Muscle of leg (tissue), 16 donors: ENCODE measurements at places on chromosomes 1 and 21. TPM values are rescaled to one million over a fixed set of nuclear protein-coding genes. Genes with fewer than 3 reads are reported as not detected.

ZBTB8B gene
- total RNA-seq = 0.13 TPM

FAM72C gene
- 0.31 TPM for total RNA-seq

CELA3A gene
- not detected for total RNA-seq

DNA sequence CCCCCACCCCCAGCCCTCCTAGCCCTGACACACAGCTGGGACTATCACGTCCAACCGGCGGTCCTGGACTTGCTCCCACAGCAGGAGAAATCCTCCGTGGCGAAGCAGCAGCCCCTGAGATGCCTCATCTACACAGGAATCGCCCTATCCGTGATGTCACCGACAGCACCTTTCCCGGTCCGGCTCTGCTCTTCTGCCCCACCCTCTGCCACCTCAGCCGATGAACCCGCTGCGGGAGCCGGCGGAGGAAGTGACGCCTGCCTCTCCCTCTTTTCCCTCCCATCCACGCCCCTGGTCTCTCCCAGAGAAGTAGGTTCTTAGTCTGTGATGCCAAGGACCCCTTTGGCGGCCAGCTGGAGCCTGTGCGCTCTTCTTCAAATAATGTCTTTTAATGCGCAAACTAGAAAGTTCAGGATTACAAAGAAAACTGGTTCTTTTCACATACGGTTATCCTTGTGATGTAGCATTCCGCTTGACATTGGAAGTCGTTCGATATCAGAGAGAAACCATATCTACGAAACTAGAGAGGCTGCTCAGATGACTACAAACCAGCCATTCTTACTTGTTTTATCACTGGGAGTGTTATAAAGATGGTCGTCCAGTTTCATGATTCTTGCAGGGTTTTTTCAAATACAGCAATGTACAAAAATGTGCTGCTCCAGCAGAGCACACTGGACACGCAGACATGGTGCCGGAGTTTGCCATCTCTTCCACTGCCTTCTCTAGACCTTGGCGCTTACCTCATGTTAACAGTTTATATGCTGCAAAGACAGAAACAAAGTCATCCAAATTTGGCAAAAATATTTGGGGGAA is 120.3 kb downstream of the PPIAL4G start:
- no peak for DNase-seq
- no peak overlapping the region for H3K27ac ChIP-seq
- no peaks in the 10 kb centered on the region for H3K36me3 ChIP-seq

DNA sequence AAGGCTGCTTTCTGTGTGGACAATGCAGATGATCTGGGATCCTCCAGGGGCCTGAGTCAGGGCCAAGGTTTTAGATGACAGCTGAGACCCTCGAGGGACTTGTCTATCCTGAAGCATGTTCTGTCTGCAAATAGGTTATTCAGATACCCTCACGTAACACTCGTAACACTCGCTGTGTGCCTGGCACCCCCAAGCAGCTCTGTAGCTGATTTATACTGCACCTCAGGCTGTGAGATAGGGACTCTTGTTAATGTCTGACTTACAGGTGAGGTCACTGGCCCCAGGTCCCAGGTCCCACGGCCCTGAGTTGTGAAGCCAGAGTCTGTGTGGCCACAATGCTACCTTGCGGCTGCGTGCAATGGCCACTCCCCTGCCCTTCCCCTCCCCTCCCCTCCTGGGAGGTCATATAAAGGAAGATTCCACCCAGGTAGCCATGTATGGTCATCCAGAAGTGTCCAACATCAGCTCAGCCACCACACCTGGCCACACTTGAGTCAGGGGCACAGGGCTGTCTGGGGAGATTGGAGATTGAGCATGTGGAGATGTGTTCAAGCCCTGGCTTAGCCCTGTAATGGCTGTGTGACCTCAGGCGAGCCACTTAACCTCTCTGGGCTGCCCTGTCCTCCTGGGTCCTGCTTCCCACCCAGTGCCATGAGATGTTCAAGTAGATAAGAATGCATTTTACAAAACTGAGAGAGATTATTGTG is 687.7 kb downstream of the MATN1 start:
- H3K4me3 ChIP-seq = no peak overlapping the region
- H3K27me3 ChIP-seq = no peaks in the 10 kb centered on the region
- no peak for DNase-seq
- no peaks in the 10 kb centered on the region for H3K36me3 ChIP-seq
- no peak overlapping the region for H3K27ac ChIP-seq

RGS18 gene
- 1.1 TPM for total RNA-seq

DNA sequence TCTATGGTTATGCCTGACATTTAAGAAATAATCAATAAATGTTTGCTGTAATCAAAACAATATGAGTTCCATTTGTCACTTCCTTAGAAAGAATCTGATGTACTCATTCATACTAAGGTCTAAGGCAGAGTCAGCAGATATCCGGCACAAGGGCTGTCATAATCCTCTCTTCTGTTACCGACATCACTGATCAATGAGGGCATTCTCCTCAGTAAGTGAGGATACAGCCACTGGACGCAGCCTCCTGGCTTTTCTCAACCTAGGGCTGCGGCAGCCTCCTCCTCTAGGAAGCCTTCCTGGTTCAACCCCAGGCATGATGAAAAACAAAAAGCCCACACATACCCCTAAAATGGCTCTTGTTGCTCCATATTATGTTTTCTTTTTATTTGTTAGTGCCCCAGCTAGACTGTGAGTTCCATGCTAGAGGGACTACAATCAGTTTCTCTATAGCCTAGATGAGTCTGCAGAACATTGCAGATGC is 40.7 kb upstream of the TENT5C start:
- no peak for DNase-seq
- no peaks in the 10 kb centered on the region for H3K36me3 ChIP-seq
- H3K4me1 ChIP-seq = peaks cover 2% of the 10 kb centered on the region
- H3K4me3 ChIP-seq = no peak overlapping the region
- H3K27ac ChIP-seq = no peak overlapping the region

- peaks cover 3% of the 10 kb centered on the region for H3K36me3 ChIP-seq
- peaks cover 13% of the 10 kb centered on the region for H3K4me1 ChIP-seq
- H3K4me3 ChIP-seq = peak overlapping the region; percentile 72
- no peaks in the 10 kb centered on the region for H3K27me3 ChIP-seq
Measured at GRCh38 chr1:10431070-10431730, 967 bp downstream of the CENPS start.

OPRD1 gene
- total RNA-seq = 0.27 TPM

GRCh38 chr1:116569776-116570357 is 959 bp downstream of the CD58 start:
- DNase-seq = peak; percentile 57
- peaks cover 21% of the 10 kb centered on the region for H3K4me1 ChIP-seq
- H3K27ac ChIP-seq = peak overlapping the region; percentile 77

DNA sequence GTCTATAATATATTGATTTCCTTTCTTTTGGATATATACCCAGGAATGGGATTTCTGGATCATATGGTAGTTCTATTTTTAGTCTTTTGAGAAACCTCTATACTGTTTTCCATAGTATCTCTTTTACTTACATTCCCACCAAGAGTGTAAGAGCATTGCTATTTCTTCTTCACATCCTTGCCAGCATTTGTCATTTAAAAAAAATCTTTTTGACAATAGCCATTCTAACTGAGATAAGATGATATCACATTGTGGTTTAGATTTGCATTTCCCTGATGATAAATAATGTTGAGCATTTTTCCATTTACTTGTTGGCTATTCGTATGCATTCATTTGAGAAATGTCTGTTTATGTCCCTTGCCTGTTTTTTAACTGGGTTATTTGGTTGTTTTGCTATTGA is 467.4 kb downstream of the COL11A1 start:
- H3K4me3 ChIP-seq = no peak overlapping the region
- no peaks in the 10 kb centered on the region for H3K4me1 ChIP-seq
- H3K27ac ChIP-seq = no peak overlapping the region
- no peaks in the 10 kb centered on the region for H3K27me3 ChIP-seq

DNA sequence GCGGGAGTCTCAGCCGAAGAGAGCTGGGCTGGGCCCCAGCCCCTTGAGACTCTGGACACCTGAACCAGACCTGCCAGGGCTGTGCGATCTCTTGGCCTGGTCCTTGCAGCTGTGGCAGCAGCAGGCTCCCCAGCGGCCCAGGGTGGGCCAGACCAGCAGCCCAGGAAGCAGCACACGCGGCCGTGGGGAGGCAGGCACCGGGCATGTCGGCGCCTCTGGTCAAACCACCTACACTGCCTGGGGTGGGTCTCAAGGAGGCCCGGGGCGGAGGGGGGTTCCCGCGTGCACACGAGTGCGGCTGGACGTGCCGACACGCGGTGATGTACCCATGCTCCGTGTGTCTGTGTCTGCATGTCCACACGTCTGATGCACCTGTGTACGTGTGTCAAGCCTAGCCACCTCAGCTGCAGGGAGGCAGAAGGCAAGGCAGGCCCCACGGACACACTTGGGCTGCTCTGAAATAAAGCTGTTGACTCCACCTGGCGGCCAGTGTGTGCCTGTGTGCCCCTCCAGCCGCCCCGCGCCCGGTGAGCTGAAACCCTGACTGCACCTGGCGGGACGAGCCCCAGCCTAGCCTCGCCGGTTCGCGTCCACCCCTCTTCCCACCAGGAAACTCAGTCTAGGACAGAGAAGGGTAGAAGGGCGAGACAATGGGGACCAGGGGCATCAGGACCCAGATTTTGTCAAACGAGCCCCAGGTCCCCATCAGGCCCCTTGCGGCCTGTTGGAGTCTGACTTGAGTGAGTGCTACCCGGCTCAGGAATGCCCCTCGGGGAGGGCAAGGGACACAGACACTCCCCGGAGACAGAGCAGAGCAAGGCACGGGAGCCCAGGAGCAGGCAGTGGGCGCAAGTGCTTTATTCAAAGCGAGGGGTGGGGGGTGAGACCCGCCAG is 11.6 kb downstream of the SCNN1D start:
- H3K27ac ChIP-seq = no peak overlapping the region
- DNase-seq = peak; percentile 70
- no peak overlapping the region for H3K4me3 ChIP-seq
- H3K36me3 ChIP-seq = peaks cover 23% of the 10 kb centered on the region

DNA sequence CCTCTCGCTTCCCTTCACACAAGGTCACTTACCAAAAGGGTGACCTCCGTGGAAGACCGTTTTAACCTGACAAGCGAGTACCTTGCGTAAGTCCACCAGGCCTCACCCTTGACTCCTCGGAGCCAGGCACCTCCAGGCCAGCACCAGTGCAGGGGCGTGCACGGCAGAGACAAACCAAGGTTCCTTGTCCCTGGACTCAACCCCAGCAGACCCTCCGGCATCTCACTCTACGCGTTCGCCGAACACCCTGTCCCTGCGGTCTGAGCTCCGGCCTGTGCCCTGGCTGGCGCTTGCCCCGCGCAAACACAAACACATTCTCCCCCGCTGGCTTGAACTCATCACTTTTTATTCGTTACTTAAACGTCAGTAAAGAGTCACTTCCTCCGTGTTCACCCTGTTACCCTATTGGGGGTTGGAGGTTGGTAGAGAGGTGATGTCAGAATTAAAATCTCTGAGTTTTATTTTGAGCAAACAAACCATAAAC is 4.5 kb downstream of the TBX15 start:
- peaks cover 58% of the 10 kb centered on the region for H3K27me3 ChIP-seq
- H3K4me3 ChIP-seq = peak overlapping the region; percentile 78
- H3K27ac ChIP-seq = peak overlapping the region; percentile 97

ZNF124 gene
- total RNA-seq = 57.6 TPM

GRCh38 chr1:100616121-100616621 is 78.2 kb downstream of the GPR88 start:
- no peak overlapping the region for H3K4me3 ChIP-seq
- no peak for DNase-seq
- H3K4me1 ChIP-seq = no peaks in the 10 kb centered on the region
- no peaks in the 10 kb centered on the region for H3K27me3 ChIP-seq
- no peaks in the 10 kb centered on the region for H3K36me3 ChIP-seq
- no peak overlapping the region for H3K27ac ChIP-seq

USP21 gene
- 10.4 TPM for total RNA-seq

- no peak for DNase-seq
- H3K4me3 ChIP-seq = no peak overlapping the region
- H3K4me1 ChIP-seq = no peaks in the 10 kb centered on the region
- H3K27ac ChIP-seq = no peak overlapping the region
- H3K27me3 ChIP-seq = no peaks in the 10 kb centered on the region
- no peaks in the 10 kb centered on the region for H3K36me3 ChIP-seq
Measured at GRCh38 chr1:98732985-98733781, 71.7 kb downstream of the SNX7 start.

DNA sequence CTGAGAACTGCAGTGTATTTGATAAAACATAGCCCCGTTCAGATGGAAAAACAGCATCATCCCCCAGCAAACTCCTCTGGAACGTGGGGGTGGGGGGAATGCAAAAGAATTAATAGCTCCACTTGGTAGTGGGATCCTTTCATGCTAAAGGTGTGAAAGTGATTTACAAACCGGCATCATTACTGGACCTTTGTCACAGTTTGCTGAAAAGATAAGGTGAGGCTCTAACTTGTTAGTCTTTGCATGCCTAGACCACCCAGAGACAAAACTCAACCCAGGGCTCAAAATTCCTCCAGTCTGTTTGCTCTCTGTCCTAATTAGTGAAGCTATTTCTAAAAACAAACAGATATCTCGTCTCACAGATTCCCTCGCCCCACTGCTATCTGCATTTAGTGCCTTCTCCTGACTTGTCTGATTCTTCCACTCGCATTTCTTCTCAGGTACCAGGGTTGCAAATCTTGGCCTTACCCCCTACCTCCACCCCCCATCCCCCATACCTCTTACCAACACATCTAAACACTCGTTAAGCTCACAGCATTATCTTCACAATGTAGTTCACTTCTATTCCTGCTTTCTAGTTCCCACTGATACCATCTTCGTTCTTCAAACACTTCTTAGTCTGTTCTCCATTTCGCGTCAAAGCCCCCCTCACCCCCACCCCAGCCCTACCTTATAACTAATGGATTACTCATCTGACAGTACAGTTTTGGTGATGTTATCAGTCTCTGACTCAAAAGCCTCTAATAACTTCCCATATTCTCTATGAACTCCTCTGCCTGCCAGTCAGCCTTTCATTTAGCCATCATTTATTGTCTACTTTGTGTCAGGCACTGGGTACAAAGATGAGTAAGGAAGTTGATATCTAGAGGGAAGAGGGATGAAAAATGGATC is 11.8 kb downstream of the IER5 start:
- no peak overlapping the region for H3K4me3 ChIP-seq
- H3K4me1 ChIP-seq = peaks cover 61% of the 10 kb centered on the region
- DNase-seq = no peak
- H3K27ac ChIP-seq = no peak overlapping the region
- no peaks in the 10 kb centered on the region for H3K36me3 ChIP-seq

PFKFB2 gene
- total RNA-seq = 4.3 TPM

- H3K27me3 ChIP-seq = no peaks in the 10 kb centered on the region
- H3K27ac ChIP-seq = no peak overlapping the region
- H3K4me1 ChIP-seq = no peaks in the 10 kb centered on the region
- peak; percentile 45 for DNase-seq
- no peak overlapping the region for H3K4me3 ChIP-seq
Measured at GRCh38 chr1:243343970-243344937, 88.4 kb downstream of the SDCCAG8 start.

GBP5 gene
- 0.44 TPM for total RNA-seq

DNA sequence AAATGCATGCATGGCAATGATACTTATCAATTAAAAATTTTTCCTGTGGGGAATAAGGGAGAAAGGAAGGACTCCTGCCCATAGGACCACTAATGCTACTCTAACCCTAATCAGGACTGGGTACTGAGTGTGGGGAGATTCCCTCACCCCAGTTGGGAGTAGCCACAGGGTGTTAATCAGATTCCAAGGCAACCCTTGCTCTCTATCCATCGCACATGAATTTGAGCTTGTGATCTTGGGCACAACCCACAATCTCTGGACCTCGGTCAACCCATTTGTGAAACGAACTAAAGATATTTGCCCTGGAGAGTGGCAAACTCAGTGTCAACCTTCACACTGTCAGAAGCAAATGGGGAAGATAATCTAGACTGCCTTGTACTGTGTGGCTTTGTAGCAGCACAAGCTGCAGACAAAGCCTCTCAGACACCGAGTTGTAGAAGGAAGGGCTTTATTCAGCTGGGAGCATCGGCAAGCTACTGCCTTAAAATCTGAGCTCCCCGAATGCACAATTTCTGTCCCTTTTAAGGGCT is 69.5 kb downstream of the SERINC2 start:
- peaks cover 3% of the 10 kb centered on the region for H3K4me1 ChIP-seq
- no peak for DNase-seq
- H3K27ac ChIP-seq = peak overlapping the region; percentile 1
- H3K27me3 ChIP-seq = no peaks in the 10 kb centered on the region
- no peak overlapping the region for H3K4me3 ChIP-seq

SLC16A4 gene
- total RNA-seq = 9.1 TPM
